NCI-H226 (cell line): ENCODE measurements at places on chromosomes 6 and 20.

- DNase-seq, result no peak
Observed at GRCh38 chr6:129966125-129966524, 52.3 kb upstream of the L3MBTL3 start.

GRCh38 chr6:168219804-168220203 lies 99.8 kb downstream of the DACT2 start:
- no peak for DNase-seq

GRCh38 chr6:15230827-15231226 lies 15.0 kb upstream of the JARID2 start:
- no peak for DNase-seq

GRCh38 chr6:85966828-85967227 lies 324.1 kb upstream of the SYNCRIP start:
- DNase-seq, result no peak

DNA sequence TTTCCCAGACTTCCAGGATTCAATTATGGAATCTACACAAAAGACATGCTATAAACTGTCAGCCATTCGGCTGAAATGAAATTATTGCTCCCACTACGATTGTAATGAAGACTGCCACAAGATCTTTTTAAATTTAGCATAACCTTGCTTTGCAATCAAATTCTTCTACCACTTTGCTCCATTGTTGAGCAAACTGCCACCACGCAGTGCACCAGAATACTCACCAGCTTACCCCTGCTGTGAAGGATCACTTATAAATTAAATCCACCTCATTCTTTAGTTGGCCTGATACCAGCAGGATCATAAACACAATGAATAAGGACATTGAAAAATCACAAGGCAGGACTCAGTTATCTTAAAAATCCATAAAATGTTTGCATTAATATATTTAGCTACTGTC lies 151.8 kb upstream of the PRND start:
- DNase-seq, result no peak

DNA sequence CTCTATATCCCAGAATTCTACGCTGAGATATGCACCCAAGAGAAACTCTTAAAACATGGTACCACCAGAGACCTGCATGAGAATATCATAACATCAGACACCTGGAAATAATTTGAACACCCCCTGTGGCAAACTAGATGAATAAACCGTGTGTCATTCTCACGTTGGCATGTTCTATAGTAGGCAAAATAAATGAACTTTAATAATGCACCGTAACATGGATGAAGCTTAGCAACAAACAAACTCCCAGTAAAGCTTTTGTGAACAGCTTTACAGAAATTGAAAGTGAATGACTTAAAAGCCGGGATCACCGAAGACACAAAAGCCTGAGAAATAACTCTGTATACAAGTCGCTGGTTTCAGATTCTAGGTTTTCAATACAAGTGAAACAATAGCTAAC lies 1166.8 kb upstream of the CITED2 start:
- DNase-seq, result no peak

DNA sequence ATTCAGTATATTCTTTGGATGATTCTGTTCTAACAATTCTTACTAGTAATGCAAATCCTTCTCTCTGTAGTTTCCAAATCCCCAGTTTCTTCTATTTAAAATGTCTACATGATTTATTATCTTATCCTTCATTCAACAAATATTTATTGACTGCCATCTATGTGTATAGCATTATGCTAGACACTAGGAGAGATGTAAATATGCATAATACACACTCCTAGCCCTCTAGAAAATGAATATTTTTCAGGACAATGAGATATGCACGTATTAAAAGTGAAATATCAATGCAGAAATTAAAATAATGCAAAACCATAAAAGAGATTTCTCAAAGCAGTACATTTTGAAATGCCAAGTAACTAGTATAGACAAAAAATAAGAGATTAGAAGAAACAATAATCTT lies 293.5 kb upstream of the CNR1 start:
- DNase-seq, result no peak

GRCh38 chr6:101341926-101342325 lies 51.6 kb upstream of the GRIK2 start:
- DNase-seq, result no peak

DNA sequence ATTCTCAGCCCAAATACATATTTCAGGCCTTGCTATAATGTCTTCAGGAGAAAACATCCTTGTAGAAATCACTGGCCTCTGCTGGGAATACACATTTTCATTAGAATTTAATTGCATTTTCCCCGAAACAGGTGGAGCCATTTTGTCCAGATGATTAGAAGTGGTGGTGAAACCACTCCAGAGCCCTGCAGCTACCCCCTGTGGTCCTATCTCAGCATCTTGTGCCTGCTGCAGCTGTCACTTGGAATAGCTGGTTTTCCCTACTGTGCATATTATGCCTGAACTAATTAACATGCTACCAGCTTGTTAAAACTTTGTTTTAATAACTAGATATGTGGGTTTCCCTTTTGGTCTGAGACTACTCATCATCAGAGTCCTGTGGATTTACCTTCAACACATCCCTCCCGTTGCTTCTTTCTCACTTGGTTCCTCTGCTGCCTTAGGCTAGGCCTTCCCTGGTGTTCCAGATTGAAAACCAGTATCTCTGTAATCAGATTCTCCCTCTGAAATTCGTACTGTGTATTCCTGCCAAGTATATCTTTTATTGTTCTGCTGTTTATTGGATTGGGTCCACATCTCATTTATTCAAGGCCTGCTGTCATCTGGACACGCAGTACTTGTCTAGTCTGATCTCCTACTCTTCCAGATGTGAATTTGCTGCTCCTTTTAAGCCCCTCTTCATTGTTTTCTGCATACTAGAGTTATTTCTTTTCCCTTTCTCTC lies 15.2 kb downstream of the DNAH8 start:
- DNase-seq, result no peak

DNA sequence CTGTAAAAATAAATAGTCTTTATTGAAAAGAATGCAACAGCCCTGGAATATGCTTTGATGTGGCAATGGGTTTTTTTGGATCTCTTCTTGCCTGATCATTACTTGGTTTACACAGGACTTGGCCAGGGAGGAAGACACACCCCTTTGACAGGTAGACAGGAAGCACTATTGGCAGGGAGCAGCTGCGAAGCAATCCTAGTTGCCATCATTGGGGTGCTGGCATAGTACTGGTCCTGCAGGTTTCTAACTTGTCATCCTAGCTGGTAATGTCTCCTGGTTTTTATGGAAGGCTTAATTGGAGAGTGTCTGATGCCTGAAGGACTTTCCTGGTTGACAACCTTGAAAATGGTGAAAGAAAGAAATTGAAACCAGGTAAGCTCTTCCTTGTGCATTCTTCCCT lies 71.2 kb upstream of the CCN6 start:
- DNase-seq, result no peak

DNA sequence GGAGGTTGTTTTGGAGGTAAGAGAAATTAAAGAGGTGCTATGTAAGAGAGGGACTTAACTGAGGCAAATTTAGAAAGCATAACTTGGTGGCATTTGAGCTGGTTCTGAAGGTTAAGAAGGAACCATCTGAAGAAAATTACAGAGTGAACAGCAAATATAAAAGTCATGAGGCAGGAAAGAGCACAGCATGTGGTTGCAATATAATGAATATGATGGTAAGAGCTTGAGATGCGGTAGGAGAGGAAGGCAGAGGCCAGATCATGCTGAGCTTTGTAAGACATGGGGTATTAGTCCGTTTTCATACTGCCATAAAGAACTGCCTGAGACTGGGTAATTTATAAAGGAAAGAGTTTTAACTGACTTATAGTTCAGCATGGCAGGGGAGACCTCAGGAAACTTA lies 279.1 kb downstream of the UTRN start:
- DNase-seq, result no peak

DNA sequence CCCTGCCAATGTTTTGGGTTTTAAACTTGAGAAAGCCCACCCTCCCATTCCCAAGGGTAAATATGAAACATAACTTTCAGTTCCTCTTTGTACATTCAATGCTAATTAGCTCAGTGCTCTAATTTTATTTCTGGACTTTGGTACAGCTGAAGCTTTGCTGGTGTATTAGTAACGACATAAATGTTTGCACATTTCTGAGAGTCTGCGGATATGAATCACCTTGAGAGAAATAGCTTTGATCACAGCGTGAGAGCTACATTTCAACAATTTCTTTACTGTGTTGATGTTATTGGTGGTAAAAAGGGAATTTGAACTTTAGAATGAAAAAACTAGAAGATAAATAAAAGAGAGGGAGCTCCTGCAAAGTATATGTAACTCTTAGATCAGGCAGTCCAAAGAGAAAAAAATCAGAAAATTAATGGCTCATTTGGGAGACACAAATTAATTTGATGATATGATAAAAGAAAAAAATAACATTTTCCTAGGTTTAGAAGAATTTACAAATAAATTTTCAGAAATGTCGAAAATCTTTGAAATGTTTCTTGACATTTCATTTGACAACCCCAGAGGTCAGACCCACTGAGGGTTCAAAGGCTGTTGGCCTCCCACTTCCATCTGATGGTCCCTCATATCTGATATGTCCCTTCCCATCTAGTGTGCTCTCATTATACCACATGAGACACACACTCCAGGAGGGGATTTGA lies 38.5 kb upstream of the CAP2 start:
- DNase-seq, result no peak

- DNase-seq, result peak; percentile 59
Observed at GRCh38 chr6:13445005-13445743, 42.2 kb downstream of the GFOD1 start.

GRCh38 chr6:106138151-106138550 lies 52.0 kb downstream of the PRDM1 start:
- DNase-seq, result no peak

GRCh38 chr6:73325656-73326055 lies 28.4 kb downstream of the DPPA5 start:
- DNase-seq, result no peak

DNA sequence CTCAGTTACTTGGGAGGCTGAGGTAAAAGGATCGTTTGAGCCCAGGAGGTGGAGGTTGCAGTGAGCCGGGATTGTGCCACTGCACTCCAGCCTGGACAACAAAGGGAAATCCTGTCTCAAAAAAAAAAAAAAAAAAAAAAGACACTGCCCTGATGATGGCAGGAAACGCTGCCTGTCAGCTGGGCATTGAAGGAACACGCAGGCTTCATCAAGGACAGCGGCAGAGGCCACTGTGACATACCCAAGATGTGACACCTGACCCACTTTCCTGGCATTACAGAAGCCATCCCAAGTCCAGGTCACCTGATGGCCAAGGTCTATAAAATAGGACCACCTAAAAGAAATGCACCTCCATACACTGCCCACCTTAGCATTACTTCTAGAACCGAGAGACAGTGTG lies 75.9 kb downstream of the RIPOR3 start:
- no peak for DNase-seq

GRCh38 chr6:130773860-130774259 lies 53.3 kb upstream of the SMLR1 start:
- DNase-seq, result no peak

GRCh38 chr6:72522735-72523141 lies 99.1 kb upstream of the KCNQ5 start:
- no peak for DNase-seq

GRCh38 chr6:3162565-3163247 lies 5.4 kb upstream of the TUBB2A start:
- DNase-seq, result no peak

DNA sequence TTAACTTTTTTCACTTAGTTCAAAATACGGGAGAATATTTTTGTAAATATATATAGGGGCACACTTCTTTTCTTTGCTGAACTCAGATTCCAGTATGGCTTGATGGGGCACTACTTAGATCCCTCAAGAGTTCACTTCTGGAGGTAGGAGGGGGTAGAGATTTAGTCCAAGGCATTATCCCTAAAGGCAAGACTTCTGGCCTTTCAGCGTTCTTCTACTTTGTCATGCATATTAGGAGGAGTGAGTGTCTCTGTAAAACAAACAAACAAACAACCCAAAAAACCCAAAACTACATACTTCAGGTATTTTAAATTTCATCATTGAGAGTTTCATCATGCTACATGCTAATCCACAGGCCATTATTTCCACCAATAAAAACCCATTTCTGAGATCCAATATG lies 32.0 kb downstream of the SMPDL3A start:
- DNase-seq, result no peak

GRCh38 chr6:134090591-134090990 lies 38.2 kb upstream of the SLC2A12 start:
- DNase-seq, result no peak

GRCh38 chr6:156283091-156283490 lies 494.1 kb upstream of the ARID1B start:
- DNase-seq, result no peak

- no peak for DNase-seq
Observed at GRCh38 chr6:112842330-112842685, 495.2 kb downstream of the RFPL4B start.

DNA sequence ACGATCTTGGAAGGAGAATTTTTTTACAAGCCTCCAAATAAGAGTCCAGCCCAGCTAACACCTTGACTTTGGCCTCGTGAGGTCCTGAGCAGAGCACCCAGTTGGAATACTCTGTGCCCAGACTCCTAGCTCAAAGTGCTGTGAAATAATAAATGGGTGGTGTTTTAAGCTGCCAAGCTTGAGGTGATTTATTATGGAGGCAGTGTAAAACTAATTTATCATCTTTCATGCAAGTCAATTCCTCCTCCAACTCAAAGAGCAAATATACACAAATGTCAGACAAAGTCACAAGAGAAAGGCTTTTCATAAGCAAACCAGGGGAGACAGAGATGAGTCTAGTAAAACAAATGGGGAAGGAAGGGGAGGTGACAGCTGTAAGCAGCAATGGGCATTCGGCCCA lies 12.7 kb downstream of the ABT1 start:
- DNase-seq, result no peak

DNA sequence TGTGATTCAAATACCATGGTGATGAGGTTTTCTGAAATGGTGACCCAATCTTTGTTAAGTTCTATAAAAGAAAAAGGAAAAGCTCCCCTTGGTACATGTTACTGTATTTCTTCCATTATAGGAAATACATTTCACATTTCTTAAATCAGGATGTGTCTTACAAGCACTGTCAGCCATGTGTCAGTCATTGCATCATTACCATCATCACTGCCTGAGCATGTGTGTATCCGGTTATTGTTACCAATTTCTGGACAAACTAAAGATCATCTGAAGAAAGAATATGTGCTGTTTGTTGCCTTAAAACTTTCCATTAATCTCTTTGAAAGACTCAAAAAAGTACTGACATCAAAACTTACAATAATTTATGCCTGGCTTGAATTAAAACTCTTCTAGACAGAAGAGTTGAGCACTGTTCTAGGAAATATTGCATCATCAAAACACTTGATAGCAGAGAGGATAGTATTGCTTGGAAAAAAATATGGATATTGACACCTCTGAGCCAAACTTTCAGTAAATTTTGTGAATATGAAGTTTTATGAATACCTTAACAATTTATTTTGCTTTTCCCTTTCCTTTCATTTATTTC lies 7.1 kb upstream of the TSPYL1 start:
- DNase-seq, result no peak
